Stimulated activated CD8-positive, alpha-beta memory T cell treated with anti-CD3 and anti-CD28 coated beads, Interleukin-4, amount 100 ng/mL, for 1 hour (primary cell): ENCODE measurements at places on chromosomes 2 and 18.

- no peak for DNase-seq
Measured at GRCh38 chr18:22309191-22309590, 108.5 kb downstream of the CTAGE1 start.

GRCh38 chr2:69036926-69037325 lies 23.9 kb downstream of the ANTXR1 start:
- DNase-seq: no peak

DNA sequence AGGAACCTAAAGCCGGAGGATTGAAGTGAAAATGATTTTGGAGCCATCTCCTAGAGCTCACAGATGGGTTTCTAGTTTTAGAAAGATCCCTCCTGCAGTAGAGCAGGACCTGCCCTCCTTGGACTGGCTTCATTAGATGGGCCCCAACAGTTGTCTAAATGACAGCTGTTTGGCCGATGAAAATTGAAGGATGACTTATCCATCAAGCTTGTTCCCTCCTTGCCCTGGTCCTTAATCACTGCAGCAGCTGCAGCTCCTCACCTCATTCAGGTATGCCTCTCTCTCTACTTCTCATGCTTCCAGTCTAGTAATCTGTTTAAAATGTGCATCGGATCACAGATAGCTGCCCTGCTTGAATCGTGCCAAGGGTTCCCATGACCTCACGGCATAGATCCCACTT lies 677.6 kb downstream of the BCL11A start:
- DNase-seq: no peak

GRCh38 chr2:174524527-174524926 lies 37.7 kb upstream of the GPR155 start:
- DNase-seq: no peak

DNA sequence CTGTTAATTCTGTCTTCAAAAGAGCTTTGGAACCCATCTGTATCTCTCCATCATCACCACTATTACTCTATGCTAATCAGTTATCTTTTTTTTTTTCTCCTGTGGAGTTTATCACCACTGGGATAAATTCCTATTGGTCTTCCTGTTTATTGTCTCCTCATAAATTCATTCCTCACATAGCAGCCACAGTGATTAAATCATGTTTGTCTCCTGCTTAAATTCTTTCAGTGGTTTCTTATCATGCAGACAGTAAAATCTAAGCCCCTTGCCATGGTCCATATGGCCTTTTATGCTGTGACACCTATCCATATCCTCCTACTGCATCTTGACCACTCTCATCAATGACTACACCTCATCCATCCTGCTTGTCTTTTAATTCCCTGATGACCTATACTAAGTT lies 239.8 kb upstream of the ZEB2 start:
- DNase-seq: no peak

GRCh38 chr2:134109725-134110124 lies 144.1 kb upstream of the MGAT5 start:
- DNase-seq: no peak

DNA sequence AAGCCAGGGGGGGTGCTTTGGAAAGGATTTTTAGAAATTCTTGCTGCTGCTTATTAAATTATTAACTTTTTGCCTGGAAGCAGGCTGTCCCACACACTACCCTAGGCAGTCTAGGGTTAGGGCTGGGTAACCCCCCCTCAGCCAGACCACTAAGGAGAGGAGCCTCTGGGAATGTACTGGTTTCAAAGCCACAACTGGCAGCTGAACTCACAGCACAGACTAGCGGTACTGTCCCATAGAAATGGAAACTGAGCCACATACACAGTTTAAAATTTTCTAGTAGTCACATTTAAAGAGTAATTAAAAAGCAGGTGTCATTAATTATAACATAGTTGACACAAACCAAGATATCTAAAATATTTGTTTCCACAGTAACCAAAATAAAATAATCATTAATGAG lies 50.1 kb downstream of the SPRED2 start:
- no peak for DNase-seq

GRCh38 chr18:74497778-74498177 lies 1.6 kb downstream of the CNDP2 start:
- DNase-seq: no peak

DNA sequence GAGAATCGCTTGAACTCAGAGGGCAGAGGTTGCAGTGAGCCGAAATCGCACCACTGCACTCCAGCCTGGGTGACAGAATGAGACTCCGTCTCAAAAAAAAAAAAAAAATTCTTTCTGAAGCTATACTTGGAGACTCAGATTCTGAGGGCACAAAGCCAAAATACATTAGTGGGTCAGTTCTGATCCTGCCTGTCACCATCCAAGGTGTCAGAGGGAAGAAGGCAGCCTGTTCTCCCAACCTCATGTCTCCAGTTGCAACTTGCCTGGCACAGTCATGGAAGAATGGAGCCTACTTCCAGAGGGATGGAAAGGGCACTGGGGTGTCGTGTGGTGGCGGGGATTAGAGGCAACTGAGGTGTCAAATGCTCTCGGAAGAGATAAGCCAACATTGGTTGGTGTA lies 104.8 kb upstream of the GATA6 start:
- DNase-seq: no peak

GRCh38 chr18:36470896-36471295 lies 173.4 kb downstream of the FHOD3 start:
- DNase-seq: no peak

DNA sequence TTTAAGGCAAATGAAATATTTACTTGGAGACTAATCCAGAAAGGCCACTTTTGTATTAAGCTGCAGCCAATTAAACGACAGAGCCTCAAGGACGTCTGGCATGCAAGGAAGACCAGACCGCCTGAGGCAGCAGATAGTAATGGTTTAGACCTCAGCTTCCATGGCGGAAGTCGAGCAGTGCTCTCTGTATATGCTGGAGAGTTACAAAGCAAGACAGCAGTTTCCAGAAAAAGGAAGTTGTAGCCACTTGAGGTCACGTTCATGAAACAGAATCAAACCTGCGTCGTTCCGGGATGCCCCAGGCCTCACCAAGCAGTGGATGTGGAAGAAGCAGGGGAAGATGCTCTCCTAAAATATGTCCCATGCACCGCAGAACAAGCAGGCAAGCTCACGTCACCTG lies 142.0 kb downstream of the PTGR3 start:
- no peak for DNase-seq

- no peak for DNase-seq
Measured at GRCh38 chr2:88042476-88042875, 13.1 kb downstream of the KRCC1 start.

GRCh38 chr2:191631754-191632153 lies 46.2 kb upstream of the NABP1 start:
- DNase-seq: no peak

- no peak for DNase-seq
Measured at GRCh38 chr2:233434666-233435330, 80.5 kb downstream of the DGKD start.

- peak; percentile 52 for DNase-seq
Measured at GRCh38 chr2:24360050-24360962, at the start of gene ITSN2. TSS of gene ITSN2 (minus strand) at chr2:24360536. CDS start at chr2:24328082, 32,454 bp downstream.

DNA sequence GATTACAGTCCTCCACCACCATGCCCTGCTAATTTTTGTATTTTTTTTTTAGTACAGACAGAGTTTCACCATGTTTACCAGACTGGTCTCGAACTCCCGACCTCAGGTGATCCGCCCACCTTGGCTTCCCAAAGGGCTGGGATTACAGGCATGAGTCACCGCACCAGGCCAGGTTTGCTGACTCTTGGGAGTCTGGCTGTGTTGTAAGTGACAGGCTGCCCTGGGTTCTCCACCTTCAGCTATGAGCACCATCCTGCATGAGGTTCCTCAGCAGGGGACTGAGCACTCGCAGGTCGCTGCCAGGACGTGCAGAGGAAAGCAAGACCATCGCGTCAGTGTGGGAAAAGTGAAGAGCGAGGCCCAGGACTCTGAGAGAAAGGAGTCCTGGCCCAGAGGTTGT lies 112.6 kb upstream of the NDUFV2 start:
- no peak for DNase-seq

- no peak for DNase-seq
Measured at GRCh38 chr18:9706081-9706935, 1.8 kb upstream of the RAB31 start.

GRCh38 chr2:207159002-207159401 lies 6.7 kb downstream of the KLF7 start:
- DNase-seq: no peak

DNA sequence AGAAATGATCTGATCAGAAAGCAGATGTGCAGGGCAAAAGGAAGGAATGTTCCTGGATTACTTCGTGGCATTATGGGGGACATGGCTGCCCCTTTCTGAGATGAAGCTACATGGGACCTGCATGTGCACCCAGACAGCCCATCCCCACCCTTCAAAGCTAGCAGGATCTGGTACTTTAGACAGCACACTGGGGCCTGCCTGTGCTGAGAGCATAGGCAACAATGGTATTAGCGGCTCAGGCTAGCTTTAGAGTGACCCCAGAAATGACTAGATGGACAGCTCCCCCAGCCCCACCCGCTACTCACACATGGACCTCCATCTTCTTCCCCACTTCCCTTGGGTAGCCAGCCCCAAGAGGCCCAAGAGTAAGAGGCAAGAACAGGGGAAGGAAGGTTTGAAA lies 61.5 kb upstream of the NFE2L2 start:
- DNase-seq: no peak

DNA sequence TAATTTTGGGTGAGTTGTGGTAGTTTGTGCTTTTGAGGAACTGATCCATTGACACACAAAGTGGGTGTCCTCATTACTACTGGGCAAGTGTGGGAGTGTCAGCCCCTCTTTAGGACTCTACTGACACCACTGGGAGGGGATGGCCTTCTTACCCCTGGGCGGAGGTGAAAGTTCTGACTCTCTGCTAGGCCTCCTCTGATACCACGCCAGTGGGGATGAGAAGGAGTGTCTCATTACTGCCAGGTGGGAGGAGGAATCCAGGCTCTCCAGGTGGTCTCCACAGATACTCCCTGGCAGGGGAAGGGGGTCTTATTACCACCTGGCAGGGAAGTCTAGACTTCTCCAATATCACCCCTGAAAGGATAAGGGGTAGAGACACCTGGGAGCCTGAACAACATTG lies 9.1 kb downstream of the LCLAT1 start:
- DNase-seq: no peak

DNA sequence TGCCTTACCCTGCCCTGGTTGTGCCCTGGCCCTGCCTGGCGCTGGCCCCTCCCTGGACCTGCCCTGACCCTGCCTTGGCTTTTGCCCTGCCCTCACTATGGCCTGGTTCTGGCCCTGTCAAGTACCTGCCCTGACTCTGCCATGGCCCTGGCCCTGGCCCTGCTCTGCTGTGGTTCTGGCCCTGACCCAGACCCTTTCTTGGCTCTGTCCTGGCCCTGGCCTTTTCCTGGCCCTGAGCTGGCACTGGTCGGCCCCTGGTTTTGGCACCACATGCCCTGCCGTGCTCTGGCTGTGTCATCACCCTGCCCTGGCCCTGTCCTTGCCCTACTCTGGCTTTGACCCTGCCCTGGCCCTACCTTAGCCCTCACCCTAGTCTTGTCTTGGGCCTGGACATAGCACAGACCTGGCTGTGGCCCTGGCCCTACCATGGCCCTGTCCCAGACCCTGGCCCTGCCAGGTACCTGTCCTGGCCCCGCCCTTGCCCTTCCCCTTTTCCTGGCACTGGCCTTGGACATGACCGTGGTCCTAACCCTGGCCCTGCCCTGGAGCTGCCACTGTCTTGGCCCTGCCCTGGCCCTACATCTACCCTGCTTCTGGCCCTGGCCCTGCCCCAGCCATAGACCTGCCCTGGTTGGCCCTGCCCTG lies 4.8 kb upstream of the ANKRD62 start:
- no peak for DNase-seq

- no peak for DNase-seq
Measured at GRCh38 chr2:67234440-67234839, 162.7 kb upstream of the ETAA1 start.

DNA sequence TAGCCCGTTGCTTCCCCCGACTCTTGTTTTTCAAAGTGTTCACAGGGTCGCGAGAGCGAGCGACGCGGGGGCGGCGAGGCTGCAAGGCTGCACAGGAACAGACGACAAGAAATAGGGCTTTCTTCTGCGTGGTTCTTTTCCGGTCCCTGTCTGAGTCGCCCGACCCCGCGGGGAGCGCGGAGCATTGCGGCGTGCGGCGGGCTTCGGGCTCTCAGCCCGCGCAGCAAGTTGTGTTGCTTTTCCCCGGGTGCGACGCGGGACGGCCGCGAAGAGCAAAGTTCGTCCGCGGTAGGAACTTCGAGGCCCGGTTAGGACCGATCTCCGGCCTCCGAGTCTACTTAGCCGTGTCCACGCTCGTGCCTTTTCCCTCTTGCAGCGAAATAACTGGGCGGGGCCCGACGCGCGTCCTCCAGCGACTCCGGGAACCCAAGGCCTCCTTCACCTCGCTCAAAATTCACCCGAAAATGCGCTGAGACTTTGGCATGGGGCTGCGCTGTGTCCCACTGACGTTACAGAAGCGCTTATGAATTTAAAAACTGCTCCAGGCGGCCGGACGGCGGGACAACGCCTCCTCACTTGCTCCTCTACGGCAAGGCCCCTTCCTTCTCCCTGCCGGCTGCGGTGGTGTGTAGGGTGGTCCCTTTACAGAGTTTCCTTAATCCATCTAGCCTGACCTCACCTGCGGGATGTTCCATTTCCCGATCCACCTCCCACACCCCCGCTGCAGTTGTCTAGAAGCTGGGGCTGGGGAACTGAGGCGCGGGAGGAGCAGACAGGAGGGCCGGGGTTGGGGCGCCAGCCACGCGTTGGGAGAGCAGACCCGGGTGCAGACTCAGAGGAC lies 1.5 kb upstream of the BCL2L11 start:
- DNase-seq: no peak

DNA sequence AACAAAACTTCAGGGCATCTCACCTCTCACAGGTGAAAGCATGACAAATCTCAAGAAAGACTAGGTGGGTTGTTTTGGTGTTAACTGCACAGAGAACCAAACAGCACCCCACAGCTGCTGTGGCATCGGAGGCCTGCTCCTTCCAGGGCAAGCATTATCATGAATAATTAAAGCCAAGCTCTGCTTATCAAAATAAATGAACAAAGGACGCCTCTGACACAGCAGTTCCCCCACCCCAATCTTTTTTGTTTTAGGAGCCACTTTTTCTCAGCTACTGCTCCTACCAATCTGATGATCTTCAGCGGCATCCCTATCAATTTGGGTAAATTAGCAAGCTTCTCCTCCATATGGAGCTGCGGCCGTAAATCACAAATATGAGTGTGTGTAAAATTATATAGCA lies 58.6 kb downstream of the KLF7 start:
- DNase-seq: no peak

- DNase-seq: no peak
Measured at GRCh38 chr18:61827591-61827990, 65.2 kb downstream of the RNF152 start.

GRCh38 chr18:78920456-78921138 lies 59.0 kb upstream of the SALL3 start:
- DNase-seq: no peak

DNA sequence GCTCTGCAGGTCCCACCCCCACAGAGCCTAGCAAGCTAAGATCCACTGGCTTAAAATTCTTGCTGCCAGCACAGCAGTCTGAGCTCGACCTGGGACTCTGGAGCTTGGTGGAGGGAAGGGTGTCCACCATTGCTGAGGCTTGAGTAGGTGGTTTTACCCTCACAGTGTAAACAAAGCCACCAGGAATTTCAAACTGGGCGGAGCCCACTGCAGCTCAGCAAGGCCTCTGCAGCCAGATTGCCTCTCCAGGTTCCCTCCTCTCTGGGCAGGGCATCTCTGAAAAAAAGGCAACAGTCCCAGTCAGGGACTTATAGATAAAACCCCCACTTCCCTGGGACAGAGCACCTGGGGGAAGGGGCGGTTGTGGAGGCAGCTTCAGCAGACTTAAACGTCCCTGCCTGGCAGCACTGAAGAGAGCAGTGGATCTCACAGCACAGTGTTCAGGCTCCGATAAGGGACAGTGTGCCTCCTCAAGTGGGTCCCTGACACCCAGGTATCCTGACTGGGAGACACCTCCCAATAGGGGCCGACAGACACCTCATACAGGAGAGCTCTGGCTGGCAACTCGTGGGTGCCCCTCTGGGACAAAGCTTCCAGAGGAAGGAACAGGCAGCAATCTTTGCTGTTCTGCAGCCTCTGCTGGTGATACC lies 20.0 kb upstream of the NEMP2 start:
- DNase-seq: no peak
